ENCODE measurements at places on chromosomes 1 and 21. TPM values are rescaled to one million over a fixed set of nuclear protein-coding genes. Genes with fewer than 3 reads are reported as not detected.

DNA sequence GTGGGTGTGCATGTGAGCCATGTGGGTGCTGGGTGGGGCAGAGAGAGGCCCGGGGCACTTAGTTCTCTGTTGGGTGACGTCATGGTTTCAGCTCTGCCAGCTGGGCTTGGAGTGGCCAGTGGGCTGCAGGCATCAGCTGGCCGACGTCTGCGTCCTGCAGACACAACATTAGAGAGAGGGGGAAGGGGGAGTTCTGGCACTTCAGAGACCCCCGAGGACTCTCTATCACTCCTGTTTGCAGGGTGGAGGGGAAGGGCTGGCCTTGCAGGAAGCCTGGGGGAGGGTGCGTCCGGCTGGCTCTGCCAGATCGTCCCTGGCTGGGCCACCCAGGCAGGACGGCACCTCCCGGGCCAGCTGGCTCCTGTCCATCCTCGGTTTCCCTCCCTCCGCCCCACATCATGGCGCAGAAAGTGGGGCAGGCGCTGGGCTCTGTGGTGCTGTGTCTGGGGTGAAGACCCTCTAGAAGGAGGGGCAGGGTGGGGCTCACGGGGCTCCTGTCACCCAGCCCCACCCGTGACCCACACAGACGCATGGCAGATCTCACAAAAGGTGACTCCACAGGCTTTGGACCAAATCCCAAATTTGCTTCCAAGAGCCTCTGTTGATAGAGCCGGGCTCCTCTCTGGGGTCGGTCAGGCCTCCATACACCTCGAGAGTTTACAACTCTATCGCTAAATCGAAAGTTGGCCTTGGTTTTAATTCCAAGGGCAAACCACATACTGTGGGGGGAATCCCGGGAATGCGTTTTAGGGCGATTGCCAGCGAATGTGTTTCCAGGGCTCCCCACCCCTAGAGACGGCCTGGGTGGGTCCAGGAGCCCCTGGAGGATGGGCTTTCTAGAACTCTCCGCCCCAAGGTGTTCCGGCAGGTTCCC lies 73.4 kb upstream of the TTC34 start:
- no peak for DNase-seq

The MAGOH gene
- total RNA-seq = 3.8 TPM

DNA sequence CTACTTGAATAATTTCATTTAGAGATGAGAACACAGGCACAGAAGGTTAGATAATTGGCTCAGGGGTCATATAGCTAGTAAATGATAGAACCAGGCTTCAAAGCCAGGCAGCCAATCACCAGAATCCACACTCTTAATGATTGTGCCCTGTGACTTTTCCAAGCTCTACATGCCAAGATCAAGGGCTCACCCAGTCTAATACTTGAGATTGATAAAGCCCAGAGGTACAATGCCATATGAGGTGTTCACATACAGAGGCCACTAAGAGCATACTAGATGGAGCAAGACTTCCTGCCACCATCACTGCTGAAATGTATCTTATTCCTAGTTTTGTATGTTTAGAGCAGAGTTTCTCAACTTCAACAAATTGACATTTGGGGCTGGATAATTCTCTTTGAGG lies 40.9 kb upstream of the MCOLN3 start:
- no peak for DNase-seq

DNA sequence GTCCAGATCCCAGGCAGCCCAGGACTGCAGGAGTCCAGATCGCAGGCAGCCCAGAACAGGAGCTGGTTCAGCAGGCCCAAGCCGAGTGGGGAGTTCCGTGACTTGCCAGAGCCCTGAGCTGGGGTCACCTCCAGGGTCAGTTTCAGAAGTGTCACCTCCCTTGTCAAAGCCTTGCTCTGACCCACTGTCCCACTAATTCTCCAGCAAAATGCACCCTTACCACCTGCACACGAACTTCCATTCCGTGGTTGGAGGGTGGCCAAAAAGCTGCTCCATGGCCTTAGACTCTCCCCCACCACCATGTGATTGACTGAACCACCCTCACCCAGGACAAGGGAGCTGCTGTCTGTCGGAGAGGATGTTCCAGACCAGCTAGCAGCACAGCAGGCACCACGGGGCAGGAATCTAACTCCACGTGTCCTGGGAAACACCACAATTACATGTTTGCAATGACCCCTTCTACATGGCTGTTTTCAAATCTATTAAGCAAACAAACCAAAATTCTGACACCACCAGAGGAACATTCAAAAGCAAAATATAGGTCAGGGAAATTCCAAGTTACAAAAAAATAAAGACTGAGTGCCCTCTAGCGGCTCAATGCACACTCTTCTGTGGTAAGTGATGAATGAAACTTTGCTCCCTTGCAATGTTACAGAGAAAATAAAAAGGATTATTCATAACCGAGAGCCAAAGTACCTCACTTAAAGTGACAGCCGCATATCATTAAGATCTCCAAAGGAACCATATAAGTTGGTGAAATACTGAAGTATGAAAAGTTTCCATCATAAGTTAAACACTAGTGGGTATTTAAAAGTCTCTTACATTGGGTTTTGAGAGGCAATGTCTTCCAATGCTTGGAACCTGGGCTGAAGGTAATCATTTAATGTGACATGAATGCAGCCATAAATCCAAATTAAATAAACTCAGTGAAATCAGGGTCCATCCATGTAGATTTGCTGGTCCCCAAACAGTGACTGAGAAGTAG lies 76.3 kb downstream of the NPHP4 start:
- DNase-seq = peak; percentile 65

The MT1HL1 gene
- not detected for total RNA-seq

DNA sequence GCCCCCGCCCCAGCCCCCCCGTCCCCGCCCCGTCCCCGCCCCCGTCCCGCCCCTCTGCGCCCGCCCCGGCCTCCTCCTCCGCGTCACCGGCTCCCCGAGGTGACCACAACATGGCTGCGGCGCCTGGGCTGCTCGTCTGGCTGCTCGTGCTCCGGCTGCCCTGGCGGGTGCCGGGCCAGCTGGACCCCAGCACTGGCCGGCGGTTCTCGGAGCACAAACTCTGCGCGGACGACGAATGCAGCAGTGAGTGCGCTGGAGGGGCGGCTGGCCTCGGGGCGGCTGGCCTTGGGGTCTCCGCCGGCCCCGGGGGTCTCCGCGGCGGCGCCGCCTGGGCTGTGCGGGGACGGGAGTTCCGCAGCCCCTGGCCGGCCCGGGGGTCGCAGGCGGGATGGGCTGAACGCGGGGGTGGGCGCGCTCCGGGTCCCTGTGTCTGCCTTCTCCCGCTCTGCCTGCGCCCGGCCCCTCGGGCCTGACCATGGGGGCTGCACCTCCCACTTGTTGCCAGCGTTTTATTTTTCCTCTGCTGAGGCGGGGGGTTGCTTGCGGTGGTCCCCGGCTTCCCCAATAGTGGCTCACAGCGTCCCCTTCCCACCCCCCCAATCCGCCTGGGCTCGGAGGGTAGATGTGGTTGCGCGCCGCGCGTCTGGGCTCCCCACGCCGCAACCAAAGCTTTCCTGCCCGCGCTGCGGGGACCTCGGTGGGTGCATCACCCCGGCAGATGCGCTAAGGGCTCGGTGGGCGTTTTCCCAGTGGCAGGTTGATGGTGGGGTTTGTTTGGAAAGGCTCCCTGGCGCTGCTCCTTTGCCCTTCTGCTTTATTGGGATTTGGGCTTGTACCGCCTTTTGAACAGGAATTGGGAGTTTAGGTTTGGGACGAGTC lies at the start of gene MIA3:
TSS of gene MIA3 (plus strand) at position 97 of the 879 bp plus-strand sequence. CDS start at position 111, 14 bp downstream.
- DNase-seq = peak; percentile 10
